C1 segment of cervical spinal cord (tissue), 14 donors: ENCODE measurements at places on chromosomes 7 and 10.

DNA sequence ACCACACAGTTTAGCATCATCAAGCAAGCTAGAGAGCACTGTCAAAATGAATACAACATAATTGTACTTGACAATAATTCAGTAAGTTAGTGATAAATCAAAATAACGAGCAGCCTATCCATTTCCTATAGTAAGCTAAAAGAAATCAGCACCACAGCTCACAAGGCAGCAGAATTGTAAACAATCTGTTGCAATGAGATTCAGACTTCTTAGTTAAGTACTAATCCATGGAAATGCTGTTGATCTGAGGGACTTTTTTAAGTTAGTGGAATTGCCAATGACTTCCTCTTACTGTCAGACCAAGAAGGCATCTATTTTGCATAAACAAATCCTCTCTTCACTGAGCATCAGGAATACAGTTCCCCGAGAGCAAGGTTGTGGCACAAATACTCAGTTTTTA, 136.6 kb upstream of the CCDC6 start:
- no peak for DNase-seq

DNA sequence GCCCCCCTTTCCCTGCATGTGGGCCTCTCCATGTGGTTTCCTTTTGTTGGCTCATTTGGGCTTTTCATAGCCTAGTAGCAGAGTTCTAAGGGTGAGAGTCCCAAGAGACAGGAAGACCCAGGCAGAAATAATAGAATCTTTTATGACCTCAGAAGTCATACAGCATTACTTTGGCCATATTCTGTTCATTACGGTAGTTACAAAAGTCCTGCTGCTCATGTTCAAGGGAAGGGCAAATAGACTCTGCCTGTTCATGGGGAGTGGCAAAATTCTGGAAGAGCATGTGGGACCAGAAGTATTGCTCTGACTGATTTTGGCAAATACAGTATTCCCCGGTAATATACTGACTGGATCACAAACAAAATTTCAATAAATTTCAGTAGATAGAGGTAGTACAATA, 910.3 kb downstream of the LRMDA start:
- no peak for DNase-seq

DNA sequence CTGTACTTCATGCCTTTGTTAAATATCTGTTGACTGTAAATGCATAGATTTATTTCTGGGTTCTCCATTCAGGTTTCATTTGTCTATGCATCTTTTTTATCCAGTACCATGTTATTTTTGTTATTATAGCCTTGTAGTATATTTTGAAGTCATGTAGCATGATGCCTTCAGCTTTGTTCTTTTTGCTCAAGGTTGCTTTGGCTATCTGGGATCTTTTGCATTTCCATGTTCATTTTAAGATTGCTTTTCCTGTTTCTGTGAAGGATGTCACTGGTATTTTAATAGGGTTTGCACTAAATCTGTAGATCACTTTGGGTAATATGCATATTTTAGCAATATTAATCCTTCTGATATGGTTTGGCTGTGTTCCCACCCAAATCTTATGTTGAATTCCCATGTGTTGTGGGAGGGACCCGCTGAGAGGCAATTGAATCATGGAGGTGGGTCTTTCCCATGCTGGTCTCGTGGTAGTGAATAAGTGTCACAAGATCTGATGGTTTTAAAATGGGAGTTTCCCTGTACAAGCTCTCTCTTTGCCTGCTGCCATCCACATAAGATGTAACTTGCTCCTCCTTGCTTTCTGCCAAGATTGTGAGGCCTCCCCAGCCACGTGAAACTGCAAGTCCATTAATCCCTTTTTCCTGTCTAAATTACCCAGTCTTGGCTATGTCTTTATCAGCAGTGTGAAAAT, 302.8 kb upstream of the SEMA3C start:
- no peak for DNase-seq

GRCh38 chr10:12499076-12499986, 150.0 kb downstream of the CAMK1D start:
- no peak for DNase-seq

DNA sequence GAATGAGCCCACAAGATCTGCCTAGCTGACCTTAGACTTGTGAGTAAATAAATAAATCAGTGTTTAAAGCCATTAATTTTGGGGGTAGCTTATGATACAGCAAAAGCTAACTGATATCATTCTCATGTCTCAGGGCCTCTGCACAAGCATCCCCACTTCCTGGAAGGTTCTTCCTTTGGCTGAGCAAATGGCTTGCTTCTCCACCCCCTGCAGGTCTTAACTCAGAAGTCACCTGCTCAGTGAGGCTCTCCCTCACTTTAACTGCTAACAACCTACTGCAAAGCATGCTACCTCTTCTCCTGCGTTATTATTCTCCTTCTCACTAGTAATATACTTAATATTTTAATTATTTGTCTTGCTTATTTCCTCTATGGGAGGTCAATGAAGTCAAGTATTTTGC, 167.3 kb downstream of the TPK1 start:
- DNase-seq, result no peak
